Stimulated activated CD8-positive, alpha-beta memory T cell treated with anti-CD3 and anti-CD28 coated beads, Interleukin-12 subunit alpha, Interleukin-12 subunit beta, amount 100 ng/mL, for 4 hours (primary cell): ENCODE measurements at places on chromosomes 3 and 15.

DNA sequence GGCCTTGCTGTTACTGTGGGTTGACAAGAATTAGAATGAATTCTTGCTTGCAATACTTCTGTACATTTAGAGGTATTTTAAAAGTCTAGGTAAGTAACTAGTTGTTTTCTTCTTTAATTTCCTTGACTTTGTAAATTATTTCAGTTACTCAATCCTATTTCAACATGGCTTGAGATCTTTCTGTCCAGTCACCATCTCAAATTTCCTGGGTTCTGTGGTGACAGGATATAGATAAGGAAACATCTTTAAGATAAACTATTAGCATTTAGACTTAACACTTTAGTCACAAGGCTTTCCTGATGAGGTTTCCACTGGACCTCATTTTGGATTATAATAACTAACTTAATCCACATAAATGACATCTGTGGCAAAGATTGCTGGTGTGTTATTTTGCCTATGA, 195.9 kb upstream of the DPH6 start:
- DNase-seq = no peak

- no peak for DNase-seq
Measured at GRCh38 chr3:3503411-3503810, 295.8 kb upstream of the LRRN1 start.

- no peak for DNase-seq
Measured at GRCh38 chr3:13654330-13655060, 105.6 kb downstream of the FBLN2 start.

DNA sequence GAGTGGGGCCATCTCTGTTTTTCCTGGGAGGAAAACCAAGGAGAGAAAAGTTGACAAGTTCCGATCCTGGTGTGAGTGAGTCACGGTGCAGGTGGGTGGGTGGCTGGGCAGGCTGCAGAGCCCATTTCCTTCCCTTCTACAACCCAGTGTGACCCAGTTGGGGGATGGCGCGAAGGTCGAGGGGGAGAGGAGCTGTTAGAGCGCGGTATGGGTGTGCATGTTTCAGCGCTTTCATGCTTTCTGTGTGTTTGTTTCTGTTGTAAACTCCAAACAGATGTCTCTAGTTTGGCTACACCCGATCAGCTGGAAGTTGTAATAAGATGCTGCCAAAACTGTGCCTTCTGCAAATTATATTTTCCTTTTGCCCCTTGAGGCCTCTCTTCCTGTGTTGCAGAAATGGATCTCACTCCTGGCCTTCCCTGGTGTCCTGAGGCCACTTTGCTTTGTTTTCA, 3.8 kb downstream of the FAM43A start:
- no peak for DNase-seq

- no peak for DNase-seq
Measured at GRCh38 chr3:174325834-174326700, 533.1 kb upstream of the NAALADL2 start.

DNA sequence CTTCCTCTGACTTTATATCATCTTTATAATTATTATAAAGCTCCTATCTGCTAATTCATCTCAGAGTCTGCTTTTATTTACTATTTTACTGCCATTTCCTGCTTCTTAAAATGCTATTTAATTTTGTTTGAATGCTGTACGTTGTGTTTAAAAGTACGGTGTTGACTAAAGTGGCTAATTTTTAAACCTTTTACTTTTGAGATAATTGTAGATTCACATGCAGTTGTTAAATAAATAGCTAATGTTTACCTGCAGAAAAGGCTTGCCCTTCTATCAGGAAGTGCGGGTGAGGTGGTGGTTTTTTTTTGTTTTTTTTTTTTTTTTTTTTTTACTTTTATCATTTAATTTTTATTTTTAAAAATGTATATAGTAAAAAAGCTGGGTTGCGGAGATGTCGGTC, 41.3 kb downstream of the XYLB start:
- DNase-seq = no peak

GRCh38 chr3:159165961-159166360, 364.1 kb downstream of the MFSD1 start:
- no peak for DNase-seq
